ENCODE measurements at places on chromosomes 1 and 21.

- DNase-seq: no peak
These were observed 174.1 kb downstream of the FOXD2 start for GRCh38 chr1:47611992-47612391.

GRCh38 chr1:247274605-247275256 is 18.9 kb downstream of the VN1R5 start:
- no peak for DNase-seq

- no peak for DNase-seq
These were observed 112.9 kb downstream of the GREM2 start for GRCh38 chr1:240499012-240499411.

GRCh38 chr1:19260211-19261138 is 8.9 kb downstream of the MRTO4 start:
- DNase-seq: no peak

- DNase-seq: peak; percentile 13
These were observed 370.6 kb upstream of the SPAG17 start for GRCh38 chr1:118555638-118556037.

- DNase-seq: no peak
These were observed 40.2 kb downstream of the FOXD2 start for GRCh38 chr1:47478090-47478489.

DNA sequence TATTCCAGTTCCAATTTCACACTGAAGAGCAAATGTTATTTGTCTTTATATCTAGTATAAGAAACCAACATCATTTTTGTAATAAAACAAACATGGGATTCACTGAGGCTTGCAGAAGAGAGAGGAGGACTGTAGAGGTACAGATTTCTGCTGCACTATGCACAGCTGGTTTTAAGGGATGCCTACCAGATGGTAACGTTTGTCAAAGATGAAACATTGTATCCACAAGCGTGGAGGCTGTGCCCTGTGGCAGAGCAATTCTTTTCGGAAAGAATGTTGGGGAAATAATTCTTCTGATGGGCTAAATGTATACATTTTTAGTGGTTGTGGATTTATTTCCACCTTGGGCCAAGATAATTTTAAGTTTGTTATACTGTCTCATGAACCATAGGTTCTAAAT is 272.4 kb downstream of the DUSP10 start:
- no peak for DNase-seq

DNA sequence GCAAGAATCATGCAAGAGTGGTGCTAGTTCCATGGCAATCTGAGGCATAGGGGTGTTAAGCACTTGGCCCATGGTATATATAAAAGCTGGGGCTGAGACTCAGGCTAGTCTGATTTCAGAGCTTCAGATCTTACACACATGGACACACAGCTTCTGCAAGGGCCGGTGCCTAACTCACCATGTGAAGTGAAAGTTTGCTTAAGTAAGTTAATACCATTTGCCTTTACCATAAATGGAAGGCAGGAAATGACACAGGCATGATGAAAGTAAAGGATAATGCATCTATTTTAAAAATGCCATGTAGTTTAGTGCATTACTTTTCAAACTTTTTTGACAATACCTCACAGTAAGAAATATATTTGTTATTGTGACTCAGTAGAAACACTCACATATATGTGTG is 122.6 kb downstream of the KCNJ6 start:
- no peak for DNase-seq

DNA sequence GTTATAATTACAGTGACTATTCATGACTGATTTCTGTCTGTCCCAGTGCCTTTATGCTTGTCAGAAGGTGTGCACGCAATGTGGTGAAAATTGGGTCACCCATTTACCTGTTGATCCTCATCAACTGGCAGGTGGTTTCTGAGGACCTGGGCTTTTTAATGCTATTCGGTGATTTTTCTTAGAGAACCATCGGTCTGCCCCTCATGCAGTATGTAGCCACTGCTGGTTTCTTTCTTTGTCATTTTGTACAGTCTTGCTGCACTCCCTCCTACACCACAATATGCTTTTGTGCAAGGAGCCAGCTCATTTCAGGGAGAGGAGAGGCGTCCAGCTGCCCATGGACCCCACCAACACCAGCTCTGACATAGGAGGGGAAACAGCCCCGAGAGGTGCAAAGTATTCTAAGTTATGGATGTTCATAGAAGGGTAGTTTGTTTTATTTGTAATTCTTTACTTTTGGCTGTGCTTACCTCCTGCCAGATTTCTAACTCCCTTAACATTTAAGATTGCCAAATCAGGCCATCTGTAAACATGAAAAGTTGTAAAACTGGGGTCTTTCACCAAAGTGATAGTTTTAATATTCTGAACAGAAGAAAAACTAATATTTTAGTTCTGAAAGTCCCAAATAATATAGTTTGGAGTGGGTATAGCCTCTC is 325.3 kb downstream of the PTBP2 start:
- DNase-seq: no peak

DNA sequence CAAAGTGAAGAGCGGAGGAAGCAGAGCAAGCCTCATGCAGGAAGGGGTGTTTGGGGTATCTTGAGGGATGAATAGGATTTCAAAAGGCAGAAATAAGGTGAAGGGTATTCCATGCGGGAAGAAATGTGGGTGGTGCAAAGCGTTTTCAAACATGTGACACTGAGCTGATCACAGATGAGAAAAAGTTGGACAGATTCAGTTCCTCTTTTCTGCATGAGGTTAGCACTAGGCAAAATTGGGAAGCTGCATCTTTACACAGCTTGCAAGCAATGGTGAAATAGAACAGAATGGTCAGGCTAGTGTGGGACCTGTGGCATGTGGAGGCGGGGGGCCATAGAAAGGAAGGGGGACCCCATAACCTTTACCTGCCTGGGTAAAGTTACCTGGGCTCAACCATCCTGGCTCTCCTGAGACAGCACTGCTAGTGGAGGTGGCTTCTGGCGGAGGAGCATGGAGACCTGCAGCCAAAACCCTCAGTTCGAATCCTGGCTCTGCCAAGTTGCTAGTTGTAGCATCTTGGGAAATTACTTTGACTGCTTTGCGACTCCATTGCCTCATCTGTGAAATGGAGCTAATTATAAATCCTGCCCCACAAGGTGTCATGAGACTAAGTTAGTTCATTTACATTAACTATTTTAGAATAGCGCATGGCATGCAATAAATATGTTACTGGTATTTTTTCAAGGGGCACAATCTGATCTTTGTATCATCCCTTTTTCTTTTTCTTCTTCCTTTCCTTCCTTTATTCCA is 16.4 kb downstream of the KCNA10 start:
- no peak for DNase-seq

- DNase-seq: no peak
These were observed 203.6 kb downstream of the LBR start for GRCh38 chr1:225224287-225224686.

DNA sequence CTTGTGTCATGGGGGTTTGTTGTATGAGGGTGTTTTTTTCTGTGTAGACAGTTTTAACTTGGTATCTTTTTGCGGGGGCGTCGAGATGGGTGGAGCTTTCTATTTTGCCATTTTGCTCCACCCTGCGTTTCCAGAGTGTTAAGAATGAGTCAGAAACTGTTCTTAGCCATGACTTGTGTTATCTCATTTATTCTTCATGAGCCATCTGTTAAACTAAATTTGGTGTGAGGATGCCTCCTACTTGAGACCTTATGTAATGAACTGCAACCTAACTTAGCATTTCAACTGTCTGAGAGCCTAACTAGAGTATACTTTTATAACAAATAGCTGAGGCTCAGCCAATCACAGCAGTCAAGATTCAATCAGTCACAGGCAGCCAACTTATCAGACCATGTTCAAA is 1873.5 kb downstream of the NCAM2 start:
- no peak for DNase-seq

- DNase-seq: no peak
These were observed 18.8 kb upstream of the BACE2 start for GRCh38 chr21:41149199-41149598.

- DNase-seq: peak; percentile 76
These were observed 631 bp upstream of the SPATC1L start for GRCh38 chr21:46184625-46185555.

DNA sequence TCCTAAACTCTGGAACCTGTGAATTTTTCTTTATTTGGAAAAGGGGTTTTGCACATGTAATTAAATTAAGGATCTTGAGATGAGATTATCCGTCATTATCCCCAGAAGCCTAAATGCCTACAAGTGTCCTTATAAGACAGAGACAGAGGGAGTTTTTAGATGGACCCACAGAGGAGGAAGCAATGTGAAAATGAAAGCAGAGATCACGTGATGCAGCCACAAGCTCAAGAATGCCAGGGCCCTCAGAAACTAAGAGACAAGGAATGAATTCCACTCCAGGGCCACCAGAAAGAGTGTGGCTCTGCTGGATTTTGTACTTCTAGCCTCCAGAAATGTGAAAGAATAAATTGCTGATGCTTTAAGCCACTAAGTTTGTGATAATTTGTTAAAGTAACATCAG is 183.6 kb upstream of the UBE2U start:
- DNase-seq: peak; percentile 57

- peak; percentile 82 for DNase-seq
These were observed at the start of gene FAM78B for GRCh38 chr1:166166698-166167571. Gene FAM78B (minus strand): TSS chr1:166167001. CDS start chr1:166166248, 753 bp downstream.

- no peak for DNase-seq
These were observed 92.1 kb downstream of the NIBAN1 start for GRCh38 chr1:184881941-184882913.

GRCh38 chr1:40932006-40932405 is 47.5 kb upstream of the CTPS1 start:
- no peak for DNase-seq

- peak; percentile 73 for DNase-seq
These were observed 38.6 kb upstream of the COX20 start for GRCh38 chr1:244796719-244797406.

DNA sequence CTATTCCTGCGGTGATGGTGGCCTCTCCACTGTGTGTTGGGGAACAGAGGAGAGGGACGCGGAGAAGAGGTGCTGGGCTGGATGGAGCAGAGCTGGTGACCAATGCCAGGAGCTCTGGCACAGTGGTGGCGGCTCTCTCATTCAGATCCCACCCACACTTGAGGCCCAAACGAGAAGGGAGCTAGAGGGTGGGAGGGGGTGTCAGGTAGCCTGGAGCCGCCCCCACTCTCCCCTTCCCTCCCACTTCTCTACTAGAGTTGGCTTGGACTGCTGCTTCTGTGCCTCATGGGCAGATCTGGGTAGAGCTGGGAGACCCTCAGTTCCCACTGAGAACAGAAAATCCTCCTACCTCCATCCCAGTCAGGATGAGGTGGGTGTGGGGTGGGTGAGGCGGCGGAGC is 3.5 kb downstream of the TTC39A start:
- DNase-seq: no peak

GRCh38 chr1:182909578-182909977 is 43.4 kb downstream of the SHCBP1L start:
- no peak for DNase-seq

GRCh38 chr1:195979646-195980045 is 628.6 kb downstream of the KCNT2 start:
- no peak for DNase-seq

DNA sequence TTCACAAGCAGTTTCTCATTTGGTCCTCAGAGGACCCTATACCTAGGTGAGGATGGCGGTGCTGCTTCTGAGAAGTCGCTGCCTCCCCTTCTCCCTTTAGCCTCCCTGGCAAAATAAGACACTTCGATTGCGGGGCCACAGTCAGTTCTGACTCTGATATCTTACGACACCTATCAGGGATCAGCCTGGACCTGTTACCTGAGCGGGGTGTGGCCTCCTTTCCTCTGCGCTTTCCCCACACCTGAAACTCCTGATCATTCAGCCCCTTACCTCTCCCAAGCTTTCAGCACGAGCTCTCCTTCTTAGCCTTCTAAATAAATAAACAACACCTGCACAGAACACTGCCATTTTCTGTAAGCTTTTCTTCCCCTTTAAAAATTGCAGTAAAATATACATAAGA is 24.6 kb upstream of the GPR137B start:
- no peak for DNase-seq

- peak; percentile 4 for DNase-seq
These were observed 213.4 kb upstream of the PTBP2 start for GRCh38 chr1:96508233-96508632.

GRCh38 chr1:46168477-46168876 is 6.4 kb upstream of the TSPAN1 start:
- DNase-seq: no peak

DNA sequence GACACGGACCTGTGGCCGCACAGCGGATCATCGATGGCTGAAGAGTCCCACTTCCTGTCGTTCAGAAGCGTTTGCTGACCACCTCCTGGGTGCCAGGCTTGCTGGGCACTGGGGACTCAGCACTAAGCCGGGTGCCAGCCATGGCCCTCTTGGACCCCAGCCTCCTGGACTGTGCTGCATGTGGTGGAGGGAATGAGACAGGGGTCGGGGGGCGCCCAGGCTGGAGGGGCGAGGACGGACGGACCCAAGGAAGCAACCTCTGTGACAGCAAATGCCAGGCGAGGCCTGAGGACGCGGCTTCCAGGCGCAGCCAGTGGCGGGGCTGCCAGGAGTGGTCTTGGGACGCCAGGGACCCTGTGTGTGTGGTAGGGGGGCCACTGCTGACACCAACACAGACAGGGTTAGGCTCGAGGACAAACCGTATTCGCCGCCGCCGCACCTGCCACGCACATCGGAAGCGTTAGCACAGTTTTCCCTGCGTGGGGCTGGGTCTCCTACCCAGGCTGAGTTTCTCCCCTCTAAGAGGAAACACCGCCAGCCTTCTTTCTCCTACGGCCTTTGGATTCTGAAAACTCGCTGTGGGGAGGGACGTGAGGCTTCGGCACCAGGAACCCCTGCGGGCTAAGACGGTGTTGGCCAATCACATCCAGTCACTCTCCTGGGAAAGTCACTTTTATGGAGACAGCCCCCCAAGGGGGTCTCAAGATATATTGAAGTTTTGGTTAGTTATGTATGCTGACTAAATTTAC is 3.1 kb upstream of the MXRA8 start:
- no peak for DNase-seq

- no peak for DNase-seq
These were observed 4.8 kb upstream of the GNB1 start for GRCh38 chr1:1895456-1896336.

- no peak for DNase-seq
These were observed 1.6 kb downstream of the STPG1 start for GRCh38 chr1:24411963-24412362.

- DNase-seq: no peak
These were observed 293.1 kb upstream of the LYPLAL1 start for GRCh38 chr1:218880484-218881060.

GRCh38 chr1:56915960-56916359 is 49.9 kb downstream of the C8B start:
- no peak for DNase-seq

DNA sequence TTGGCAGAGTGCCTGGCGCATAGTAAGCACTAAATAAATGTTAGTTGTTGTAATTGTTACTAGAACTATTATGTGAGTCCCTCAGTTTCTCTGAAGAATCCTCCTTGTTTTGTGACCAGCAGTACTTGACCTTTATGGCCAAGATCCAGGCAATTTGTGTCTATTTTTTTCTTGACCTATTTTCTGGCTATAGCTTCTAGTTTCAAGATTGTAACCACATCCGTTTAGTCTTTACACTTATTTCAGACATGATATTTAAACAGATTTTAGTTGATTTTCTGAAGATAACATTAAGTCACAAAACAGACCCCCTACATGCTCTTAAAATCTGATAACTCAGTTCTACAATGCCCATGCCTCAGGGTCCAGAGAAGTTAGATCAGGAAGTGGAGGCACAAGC is 50.3 kb downstream of the CDC7 start:
- no peak for DNase-seq

GRCh38 chr1:50416150-50416527 is 7.1 kb downstream of the DMRTA2 start:
- DNase-seq: no peak

Data from SK-MEL-5 (cell line).